Astrocyte (in vitro differentiated cells and primary cell): ENCODE measurements at places on chromosomes 12 and 14. TPM values are rescaled to one million over a fixed set of nuclear protein-coding genes. Genes with fewer than 3 reads are reported as not detected.

The ZBTB42 gene
- total RNA-seq = 6.6 and 6.9 TPM in 2 replicates

The RND1 gene
- total RNA-seq = 2.2 and 2.4 TPM in 2 replicates

The CPM gene
- total RNA-seq = 2.7 and 3.5 TPM in 2 replicates

The NKX2-1 gene
- total RNA-seq = not detected in 2 replicates

The NEK9 gene
- total RNA-seq = 45.2 and 56.3 TPM in 2 replicates

The ATF7IP gene
- total RNA-seq = 107 and 115 TPM in 2 replicates

The MOK gene
- total RNA-seq = 8.3 and 9.3 TPM in 2 replicates

The NAV3 gene
- total RNA-seq = 24.1 and 29.7 TPM in 2 replicates

DNA sequence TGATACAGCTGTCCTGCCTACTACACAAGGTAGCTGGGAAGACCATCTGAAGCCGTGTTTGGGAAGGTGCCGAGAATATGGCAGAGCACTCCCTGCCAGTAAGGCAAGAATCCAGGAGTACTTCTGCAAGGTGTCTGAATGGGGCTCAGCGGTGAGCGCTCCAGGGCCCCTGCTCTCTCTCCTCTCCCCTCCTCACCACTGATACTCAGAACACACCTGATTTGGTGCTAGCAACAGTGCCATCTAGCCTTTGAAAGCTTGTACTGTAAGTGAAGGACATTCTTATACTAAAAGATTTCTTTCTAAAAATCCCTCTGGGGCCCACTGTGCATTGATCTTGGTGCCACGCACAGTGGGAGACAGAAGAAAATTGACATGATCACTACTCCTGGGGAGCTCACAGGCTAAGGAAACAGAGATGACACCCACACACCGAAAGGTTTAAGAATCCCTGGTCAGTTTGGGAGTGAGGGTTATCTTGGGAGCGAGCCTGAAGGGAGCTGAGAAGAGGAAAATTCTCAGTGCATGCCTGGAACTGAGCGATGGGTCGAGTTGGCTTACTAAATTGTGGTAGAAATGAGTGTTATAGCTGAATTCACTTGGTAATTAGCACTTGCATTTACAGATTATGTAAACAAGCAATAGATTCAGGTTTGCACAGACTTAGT lies 216.9 kb downstream of the NTF3 start:
- DNase-seq = no peak

DNA sequence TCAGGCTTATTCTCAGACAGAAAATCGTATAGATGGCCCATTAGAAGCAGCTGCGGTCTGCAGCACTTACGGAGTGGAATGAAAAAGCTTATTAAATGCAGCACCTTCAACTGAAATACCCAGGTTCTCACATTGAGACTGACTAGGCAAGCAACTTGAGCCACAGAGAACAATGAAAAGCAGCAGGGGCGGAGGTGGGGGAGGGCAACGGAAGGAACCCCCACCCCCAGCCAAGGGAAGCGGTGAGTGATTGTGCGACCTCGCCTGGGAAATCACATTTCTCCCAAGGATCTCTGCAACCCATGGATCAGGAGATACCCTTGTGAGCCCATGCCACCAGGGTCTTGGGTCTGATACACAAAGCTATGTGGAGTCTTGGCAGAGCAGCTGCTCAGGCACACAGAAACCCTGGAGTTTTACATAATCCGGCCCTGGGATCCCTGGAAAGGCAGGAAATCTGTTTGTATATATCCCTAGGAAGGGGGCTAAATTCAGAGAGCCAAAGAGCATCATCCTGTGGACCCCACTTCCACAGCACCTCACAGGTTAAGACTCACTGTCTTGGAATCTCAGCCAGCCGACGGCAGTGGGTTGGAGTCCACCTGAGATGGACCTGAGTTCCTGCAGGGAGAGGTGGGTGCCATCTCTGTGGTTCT lies 38.1 kb downstream of the PZP start:
- DNase-seq = no peak

DNA sequence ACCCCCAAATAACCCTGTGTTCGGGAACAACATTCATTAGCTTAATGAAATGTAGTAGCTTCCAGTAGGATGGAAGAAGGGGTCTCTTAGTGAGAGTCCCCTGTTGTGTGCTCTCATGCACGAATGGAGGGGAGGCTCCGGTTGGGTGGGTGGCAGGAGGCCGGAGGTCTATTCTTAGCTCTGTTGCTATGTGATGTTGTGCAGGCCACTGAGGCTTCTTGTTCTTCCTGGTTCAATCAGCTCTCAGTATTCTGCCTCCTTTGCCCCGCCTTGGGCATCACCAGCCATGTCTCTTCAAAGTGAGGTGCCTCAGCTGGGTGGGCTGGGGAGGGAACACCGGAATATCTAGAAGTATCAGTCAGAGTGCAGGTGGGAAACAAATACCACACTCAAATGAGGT lies 50.8 kb downstream of the KCNA1 start:
- no peak for DNase-seq

DNA sequence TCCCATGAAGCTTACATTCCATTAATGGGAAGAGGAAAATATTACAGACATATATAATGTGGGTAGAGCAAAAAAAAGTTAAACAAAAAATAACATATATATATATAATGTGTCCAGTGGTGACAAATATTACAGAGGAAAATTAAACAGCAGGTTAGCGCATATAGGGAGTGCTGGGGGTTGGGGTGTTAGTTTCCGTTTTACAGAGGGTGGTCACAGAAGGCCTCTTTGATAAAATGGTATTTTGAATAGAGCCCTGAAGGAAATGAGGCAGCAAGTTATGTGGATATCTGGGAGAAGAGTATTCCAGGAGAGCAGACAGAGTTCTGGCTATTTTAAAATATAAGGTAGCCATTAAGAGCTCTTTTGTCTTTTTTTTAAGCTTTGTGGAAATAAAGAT lies 73.2 kb downstream of the DCAF5 start:
- no peak for DNase-seq

DNA sequence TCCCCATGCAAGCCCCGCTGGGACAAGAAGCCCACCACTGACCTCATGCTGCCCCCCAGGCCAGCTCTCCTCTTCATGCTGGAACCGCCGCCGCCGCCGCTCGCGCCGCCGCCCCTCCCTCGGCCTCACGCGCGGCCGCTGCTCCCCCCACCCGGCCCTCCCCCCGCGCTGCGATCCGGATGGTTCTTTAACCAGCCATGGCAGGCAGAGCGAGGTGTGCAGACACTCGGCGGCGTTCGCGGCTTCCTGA lies at the start of gene DCAF5:
DCAF5 (minus strand) TSS at position 218 of the 250 bp plus-strand sequence; CDS start at position 77, 141 bp downstream.
- no peak for DNase-seq

- no peak for DNase-seq
These were observed 3.7 kb downstream of the LETMD1 start for GRCh38 chr12:51051787-51052186.

DNA sequence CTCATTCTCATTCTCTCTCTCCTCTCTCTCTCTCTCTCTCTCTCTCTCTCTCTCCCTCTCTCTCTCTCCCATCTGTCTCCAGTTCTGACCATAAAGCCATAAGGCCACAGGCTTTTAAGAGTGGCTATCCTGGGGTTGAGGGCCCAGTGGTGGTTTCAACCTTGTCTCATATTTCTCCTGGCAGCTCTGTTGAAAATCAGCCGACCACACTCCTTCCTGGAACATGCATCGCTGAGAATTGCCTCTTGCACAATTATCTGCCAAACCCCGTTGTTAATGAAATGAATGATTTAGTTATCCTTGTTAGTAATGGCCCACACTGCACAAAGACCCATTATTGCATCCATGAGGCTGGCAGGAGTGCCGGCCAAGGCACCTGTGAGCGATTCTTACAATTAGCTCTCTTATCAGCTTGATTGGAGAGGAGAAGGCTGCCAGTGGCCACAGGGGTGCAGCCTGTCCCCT lies 30.4 kb upstream of the KCNA5 start:
- peak; percentile 68 for DNase-seq

DNA sequence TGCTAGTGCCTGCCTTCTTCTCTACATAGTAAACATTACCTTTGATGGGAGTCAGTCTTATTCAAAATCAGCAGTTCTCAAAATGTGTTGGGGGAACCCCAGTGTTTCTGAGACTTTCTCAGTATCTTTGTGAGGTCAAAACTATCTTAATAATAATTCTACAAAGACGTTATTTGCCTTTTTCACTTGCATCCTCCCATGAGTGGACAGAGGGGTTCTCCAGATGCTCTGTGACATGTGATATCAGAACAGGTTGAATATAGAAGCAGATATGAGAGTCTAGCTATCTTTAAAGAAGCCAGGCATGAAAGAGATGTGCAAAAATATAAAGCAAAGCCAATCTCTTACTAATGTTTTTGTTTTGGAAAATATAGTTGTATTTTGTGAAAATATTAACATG lies 144.7 kb downstream of the KTN1 start:
- DNase-seq = no peak

DNA sequence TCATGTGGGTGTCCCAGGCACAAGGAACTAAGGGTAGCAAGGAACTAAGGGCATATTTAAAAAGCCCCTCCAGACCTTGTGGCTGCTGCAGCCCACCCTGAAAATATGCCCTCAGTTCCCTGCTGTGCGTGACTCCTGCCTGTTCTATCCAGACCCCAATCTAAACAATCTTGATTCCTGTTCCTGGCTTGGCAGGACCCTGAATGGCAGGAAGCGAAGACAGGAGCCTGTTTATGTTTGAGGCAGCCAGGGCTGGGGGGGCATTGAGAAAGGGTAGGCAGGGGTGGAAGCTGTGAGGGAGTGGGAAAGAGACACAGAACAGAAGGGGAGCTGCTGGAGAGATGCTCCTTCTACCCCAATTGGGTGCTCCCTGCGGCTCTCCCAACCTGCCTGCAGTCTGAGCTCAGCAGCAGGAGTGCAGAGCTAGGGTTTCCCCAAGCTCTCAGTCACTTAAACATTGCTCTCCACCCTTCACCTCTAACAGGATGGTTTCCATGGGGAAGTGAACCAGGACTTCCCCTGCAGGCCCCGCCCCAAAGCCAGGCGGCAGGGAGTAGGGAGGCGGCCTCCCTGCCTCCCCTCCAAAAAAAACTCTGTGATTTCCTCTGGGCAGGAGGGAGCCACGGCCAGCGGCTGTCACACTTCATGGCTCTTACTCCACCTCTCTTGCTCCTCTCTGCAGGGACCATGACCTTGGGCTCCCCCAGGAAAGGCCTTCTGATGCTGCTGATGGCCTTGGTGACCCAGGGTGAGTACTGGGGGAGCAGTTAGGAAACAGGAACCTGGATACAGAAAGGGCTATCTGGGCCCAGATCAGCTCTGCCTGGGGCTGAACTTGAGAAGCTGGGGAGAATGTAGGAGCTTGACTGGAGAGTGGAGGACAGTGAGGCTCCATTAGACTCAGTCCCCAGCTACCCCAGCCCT lies 4.7 kb downstream of the ACVRL1 start:
- no peak for DNase-seq

DNA sequence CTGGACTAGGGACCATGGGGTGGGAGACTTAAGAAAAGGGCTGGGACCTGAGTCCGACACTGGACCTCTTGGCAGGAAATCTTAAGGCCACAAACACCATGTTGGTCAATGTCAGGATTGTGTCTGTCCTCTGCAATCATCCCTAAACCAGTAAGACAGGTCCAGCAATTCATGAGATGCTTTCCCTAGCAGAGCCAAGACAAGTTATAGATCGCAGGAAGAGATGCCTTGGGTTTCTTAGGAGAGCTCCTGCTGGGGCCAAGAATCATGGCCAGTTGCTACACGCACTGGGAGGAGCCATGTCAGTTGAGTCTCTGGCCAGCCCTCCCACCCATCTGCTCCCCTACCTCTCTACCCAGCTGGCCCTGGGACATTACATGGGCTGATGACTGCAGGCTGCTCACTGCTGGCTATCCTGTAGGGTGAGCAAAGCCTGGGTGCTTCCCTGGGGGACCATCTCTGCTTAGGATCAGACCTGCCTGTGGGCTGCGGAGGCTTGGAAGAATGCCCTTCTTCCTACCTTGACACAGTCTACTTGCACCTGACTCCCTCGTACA lies 14.2 kb downstream of the PLEKHH1 start:
- DNase-seq = no peak

DNA sequence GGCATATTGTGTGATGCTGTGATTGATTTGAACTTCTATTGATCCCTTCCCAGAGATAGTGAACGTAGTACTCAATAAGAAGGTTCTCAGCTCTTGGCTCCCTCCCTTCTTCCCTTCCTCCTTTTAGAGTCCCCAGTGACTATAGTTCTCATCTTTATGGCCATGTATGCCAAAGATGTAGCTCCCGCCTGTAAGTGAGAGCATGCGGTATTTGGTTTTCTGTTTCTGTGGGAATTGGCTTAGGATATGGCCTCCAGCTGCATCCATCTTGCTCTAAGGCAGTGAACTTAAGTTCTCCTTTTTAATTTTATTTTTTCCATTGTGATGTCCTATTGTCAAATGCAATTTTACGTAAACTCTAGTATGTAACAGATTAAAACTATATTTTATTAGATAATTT lies 109.5 kb downstream of the AEBP2 start:
- DNase-seq = no peak

GRCh38 chr12:96670334-96670899 lies 181.0 kb downstream of the CFAP54 start:
- DNase-seq = no peak

GRCh38 chr12:3132636-3133404 lies 55.6 kb downstream of the TSPAN9 start:
- DNase-seq = peak; percentile 36

DNA sequence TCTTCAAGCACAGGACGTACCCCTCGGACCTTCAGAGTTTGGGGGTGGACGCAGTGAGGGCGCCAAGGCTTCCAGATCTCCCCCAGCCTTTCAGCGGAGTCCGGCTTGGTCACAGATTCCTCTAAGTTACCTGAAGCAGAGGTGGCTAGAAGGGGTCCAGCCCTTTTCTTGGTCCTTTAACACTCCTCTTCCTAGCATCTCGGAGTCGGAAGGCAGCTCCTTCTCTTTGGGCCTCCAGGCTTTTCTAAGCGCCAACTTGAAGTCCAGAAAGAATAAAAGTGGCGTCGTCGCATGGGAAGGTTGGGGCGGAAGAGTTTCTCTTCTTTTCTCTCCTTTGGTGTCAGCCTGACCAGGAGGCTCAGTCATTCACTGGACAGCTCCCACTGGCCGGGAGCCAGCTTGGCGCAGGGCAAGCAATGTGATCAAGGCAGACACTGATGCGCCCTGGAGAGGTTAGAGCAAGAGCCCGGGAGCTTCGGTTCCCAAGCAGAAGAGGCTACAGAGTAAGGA lies 9.6 kb downstream of the OR6S1 start:
- DNase-seq = peak; percentile 20

- peak; percentile 68 for DNase-seq
These were observed 5.8 kb upstream of the TNFRSF1A start for GRCh38 chr12:6347367-6348338.

DNA sequence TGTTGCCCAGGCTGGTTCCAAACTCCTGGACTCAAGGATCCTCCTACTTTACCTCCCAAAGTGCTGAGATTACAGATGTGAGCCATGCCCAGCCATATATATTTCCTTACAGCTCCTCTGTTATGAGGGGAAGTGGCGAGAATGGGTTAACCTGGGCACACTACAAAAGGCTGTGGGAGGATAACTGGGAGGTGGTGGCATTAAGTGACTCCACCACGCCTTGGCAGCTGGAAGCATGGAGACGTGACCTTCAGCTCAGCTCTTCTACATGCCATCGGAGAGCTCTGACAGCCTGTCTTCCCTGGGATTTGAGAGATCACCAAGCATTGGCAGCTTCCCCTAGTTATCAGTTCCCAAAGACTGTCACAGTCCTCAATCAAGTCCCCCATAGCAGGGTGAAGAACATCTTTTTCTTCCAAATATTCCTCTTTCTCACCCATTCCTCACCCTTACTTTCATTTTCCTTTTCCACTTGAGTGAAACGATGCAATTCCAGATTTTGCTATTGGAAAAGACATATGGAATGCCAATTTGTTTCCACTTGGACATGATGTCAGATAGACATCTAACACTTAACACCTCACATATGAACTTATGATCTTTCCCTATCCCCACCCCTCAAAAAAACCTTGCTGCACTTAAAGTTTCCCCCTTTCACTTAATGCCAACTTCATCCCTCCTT lies 48.5 kb downstream of the PHLDA1 start:
- no peak for DNase-seq

GRCh38 chr12:32089586-32089985 lies 17.1 kb upstream of the BICD1 start:
- no peak for DNase-seq

- no peak for DNase-seq
These were observed 110.7 kb downstream of the NCOR2 start for GRCh38 chr12:124456652-124457152.
